ENCODE measurements at places on chromosomes 12 and 14.
A peak's percentile ranks its signal among the peaks of the same experiment; 100 is the strongest.

- no peak for DNase-seq
Observed at GRCh38 chr12:109069307-109070271, 17.2 kb downstream of the USP30 start.

GRCh38 chr12:75360920-75361319 lies 26.4 kb downstream of the GLIPR1L1 start:
- no peak for DNase-seq

DNA sequence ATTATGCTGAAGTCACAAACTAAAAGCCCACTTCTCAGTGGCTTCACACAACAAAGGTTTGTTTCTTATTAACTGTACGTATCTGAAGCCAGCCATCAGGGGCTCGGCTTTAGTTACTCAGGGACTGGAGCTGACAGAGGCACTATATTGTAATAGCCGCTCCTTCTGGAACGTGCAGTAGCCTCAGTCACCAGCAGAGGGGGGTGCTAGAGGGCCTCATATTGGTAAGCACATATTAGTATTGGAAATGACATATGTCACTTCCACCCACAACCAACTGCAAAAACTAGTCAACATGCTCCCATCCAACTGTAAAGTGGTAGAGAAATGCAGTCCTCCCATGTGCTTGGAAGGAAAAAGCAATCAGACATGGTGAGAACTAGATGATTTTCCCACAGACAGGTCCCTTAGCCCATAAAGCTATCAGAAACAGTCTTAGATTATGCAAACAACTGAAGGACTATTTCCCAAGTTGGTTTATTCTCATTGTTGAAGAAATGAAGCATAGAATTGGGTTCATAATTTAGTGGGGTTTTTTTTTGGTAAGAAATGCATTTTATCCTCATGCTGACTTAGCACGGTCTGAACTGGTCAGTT lies 183.6 kb upstream of the G2E3 start:
- DNase-seq: peak; percentile 78

DNA sequence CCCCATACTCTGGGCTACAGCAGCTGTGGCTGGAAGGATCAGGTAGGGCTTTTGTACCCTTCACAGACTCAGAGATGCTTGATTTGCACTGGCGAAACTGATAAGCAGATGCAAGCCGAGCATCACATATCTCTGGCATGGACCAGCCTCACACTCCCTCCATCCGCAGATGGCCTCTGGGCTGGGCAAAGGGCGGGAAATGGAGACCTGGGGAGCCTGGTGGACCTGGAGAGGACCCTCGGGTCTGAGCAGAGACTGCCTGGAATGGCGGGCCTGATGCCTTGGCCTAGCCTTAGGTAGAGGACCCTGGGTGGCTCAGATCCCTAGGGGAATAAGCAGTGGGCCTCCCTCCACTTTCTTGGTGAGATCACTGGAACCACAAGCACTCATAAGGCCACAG lies 53.2 kb downstream of the GALNT16 start:
- DNase-seq: no peak

GRCh38 chr12:10094646-10095395 lies 4.0 kb downstream of the CLEC1A start:
- DNase-seq: no peak

DNA sequence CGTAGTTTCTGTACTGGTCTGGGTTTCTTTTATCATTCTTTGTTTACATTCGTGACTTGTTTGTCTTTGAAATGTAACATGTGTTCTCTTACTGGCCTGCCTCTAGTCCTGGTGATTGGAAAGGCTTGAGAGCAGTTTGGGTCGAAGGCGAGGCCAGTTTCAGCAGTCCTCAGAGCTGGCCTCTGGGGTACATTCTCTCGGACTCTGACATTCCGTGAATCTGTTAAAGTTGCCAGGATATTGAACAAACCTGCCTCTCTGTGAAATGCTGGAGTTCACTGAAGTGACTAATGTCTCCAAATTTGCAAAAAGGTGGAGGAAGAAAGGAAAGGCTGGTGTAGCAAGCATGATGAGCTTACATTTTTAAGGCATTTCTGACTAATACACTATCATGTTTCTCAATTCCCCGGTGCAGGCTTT lies 1.5 kb downstream of the PLEKHA5 start:
- DNase-seq: peak; percentile 49

- DNase-seq: no peak
Observed at GRCh38 chr12:779745-780734, 27.7 kb downstream of the WNK1 start.

DNA sequence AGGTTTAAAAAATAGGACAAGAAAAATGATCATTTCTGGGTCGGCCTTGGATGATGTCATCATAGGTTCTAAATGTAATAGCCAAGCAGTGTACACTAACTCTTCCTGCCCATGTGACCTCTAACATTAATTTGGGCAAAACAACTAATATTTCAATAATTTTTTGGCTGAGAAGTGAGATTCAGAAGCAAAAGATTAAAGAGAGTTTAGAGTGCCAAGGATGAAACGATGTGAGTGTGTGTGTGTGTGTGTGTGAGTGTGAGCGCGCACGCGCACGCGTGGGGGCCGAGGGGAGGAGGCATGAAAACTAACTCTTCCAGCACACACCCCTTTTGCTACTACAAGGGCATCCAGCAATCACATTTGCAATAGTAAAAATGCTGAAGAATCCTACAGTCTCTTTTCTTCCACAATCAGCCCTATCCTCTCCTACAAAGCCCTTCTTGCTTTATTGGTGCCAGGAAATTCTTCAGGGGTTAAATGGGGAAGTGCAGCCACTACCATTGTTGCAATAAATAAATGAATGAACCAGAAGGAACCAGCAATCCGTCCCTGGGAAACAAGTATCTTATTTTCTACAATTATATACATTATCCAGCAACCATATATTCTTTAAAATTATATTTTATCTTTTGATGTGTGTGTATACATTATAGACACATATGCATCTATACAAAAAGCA lies 52.9 kb downstream of the PEBP1 start:
- DNase-seq: peak; percentile 23
